ENCODE measurements at places on chromosomes 2 and 18.

- DNase-seq = no peak
These were observed 302.5 kb downstream of the PIEZO2 start for GRCh38 chr18:10846657-10847407.

GRCh38 chr2:69667805-69668382 is 24.4 kb upstream of the AAK1 start:
- DNase-seq = peak; percentile 28

DNA sequence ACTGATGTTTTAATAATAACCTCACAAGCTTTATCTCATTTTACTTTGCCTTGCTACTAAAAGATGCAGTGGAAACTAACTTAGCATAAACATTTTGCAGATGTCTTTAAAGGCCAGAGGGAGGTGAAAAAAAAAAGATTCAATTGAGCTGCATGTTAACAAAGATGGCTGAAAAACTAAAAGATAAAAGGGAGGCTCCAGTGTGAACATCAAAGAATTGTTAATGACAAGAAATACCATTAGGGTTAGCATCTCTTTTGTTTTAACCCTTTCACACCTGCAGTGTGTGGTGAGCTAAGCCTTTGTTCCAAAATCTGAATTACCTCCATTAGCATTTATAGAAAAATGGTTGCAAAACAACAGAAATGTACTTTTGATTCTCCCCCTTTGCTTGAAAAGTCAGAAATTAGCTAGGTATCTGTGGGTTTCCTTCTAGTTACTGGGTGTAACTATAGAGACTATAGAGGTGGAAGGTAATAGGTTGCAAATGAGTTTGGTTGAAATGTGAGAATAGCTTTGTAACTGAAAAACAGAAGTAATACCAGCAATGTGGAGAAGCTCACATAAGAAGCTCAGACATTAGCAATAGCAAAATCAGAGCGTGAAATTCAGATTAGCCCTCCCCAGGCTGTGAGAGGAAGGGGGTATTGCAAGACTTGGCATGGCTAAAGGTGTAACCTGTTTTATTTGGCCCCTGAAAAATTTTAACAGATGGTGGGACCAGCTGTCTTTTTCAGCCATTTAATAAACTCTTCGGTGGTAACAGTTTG is 34.8 kb upstream of the SP5 start:
- no peak for DNase-seq

DNA sequence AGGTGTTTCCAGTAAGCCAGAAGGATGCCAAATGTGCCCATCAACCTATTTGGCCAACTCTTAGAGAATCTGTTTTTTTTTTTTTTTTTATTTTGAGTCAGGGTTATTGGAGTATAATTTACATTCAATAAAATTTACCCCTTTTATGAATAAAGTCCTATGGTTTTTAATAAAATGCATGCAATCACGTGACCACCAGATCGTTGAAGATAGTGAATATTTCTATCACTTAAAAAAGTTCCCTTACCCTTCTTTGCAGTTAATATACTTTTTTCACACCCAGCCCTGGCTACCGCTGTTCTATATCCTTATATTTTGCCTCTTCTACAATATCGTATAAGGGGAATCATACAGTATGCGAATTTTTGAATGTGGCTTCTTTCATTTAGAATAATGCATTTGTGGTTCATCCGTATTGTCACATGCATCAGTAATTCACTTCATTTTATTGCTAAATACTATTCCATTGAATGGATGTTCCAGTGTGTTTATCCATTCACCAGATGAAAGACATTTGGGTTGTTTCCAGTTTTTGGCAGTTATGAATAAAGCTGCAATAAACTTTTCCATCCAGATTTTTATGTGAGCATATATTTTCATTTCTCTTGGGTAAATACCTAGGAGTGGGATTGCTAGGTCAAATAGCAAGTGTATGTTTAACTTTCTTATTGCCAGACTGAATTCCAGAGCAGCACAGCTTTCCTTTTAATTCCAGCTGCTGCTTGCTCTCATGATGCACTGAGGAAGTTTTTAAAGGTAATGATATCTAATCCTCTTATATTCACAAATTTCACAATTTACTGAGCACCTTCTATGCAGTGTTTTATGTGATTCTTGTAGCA is 156.3 kb upstream of the NT5C1B start:
- no peak for DNase-seq

DNA sequence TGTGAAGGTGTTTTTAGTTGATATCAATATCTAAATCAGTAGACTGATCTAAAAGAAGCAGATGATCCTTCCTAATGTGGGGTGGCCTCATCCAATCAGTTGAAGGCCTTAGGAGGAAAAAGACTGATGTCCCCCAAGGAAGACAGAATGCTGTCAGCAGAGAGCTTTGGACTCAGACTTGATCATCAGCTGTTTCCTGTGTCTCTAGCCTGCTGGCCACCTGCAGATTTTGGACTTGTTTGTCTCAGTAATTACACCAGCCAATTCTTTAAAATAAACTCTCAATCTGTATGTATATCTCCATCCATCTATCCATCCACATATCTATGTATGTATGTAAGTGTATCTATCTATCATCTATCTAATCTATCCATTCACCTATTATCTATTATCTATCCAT is 301.3 kb downstream of the LPIN1 start:
- no peak for DNase-seq

- no peak for DNase-seq
These were observed 165.2 kb upstream of the MYO3B start for GRCh38 chr2:170012773-170013172.

- peak; percentile 79 for DNase-seq
These were observed 3.2 kb downstream of the ID2 start for GRCh38 chr2:8684878-8685696.

- DNase-seq = no peak
These were observed 346.8 kb downstream of the ANAPC1 start for GRCh38 chr2:111537078-111537655.

DNA sequence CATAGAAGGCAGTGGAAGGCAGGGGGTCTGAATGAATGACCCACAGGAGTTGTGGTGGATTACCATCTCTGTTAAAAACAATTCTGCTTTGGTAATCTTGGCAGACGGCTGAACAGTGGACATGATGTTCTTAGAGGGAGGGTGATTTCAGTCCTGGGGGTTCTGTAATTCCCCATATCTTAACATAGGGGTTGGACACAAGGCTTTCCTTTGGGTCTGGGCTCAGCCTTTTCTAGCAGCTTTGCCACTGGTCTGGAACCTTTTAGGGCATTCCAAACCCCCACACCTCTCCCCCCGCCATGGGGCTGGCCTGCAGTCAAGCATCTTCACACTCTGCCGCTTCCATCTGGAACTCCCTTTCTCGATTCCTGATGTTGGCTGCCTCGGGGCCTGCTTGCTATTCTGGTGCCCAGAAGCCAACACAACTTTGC is 50.3 kb downstream of the RPL37A start:
- peak; percentile 95 for DNase-seq

GRCh38 chr2:221567231-221567760 is 4.8 kb downstream of the EPHA4 start:
- no peak for DNase-seq

DNA sequence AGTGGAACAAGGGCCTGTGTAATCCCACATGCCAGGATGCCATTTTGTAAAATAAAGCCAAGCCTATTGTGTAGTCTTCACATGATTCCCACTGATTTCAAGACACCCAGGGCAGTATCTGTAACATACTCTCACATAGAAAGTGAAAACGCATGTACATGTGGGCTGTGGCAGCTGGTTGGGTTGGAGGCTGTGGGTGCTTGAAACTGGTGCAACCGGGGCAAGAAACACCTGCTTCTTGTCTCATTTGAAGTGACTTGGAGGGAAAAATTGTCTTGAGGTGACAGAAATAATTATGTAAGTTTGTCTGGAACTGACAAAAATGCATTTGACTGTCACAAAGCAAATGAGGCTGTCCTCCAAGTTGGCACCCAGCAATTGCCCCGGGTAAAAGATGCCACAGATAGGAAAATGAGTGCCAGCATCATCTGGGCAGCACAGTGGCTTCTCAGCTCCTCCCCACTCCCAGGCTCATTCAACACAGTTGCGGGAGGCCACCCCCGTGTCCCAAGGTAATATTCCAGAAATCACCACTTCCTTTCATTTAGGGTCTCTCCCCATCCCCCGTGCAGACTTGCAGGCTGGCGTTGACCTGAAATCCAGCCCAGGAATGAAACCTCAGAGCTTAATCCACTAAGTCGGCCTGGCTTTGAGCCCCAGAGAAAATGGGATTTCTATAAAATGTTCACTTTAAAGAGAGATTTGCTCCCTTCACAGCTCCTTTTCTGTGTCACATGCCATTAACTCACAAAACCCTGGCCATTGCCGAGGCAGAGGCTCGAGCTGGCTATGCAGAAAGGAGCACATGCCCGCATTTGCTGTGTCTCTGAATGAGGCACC is 293.9 kb upstream of the PARD3B start:
- no peak for DNase-seq

- DNase-seq = no peak
These were observed 36.4 kb downstream of the MAP2 start for GRCh38 chr2:209460151-209460761.

DNA sequence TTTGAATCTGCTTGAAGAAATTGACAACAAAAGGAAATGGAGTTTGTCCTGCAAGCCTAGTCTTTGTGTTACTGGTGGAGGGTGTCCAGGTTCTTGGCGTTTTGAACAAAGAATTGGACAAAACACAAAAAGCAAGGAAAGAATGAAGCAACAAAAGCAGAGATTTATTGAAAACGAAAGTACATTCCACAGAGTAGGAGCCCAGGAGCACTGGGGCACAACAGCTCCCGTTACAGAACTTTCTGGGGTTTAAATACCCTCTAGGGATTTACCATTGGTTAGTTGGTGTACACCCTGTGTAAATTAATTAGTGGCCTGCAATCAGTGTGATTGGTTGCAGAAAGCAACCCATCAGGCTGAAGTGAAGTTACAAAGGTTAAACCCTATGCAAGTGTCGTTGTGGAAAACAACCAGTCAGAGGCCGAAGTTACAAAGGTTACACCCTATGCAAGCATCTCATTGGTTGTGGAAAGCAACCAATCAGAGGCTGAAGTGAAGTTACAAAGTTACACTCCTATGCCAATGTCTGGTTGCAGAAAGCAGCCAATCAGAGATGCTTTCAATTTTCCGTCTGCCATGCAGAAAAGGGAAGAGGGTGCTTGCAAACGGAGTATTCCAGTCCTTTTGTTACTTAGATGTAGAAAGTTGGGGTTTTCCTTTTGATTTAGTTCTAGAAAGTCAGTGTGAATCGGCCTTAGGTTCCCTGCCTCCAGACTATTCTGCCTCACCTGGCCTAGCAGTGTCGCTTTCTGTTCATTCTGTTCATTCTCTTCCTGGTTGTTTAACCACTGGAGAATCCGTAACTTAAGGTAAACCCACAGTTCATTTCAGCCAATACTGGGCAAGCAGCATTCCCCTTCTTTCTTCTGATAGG is 47.6 kb upstream of the PTH2R start:
- no peak for DNase-seq

DNA sequence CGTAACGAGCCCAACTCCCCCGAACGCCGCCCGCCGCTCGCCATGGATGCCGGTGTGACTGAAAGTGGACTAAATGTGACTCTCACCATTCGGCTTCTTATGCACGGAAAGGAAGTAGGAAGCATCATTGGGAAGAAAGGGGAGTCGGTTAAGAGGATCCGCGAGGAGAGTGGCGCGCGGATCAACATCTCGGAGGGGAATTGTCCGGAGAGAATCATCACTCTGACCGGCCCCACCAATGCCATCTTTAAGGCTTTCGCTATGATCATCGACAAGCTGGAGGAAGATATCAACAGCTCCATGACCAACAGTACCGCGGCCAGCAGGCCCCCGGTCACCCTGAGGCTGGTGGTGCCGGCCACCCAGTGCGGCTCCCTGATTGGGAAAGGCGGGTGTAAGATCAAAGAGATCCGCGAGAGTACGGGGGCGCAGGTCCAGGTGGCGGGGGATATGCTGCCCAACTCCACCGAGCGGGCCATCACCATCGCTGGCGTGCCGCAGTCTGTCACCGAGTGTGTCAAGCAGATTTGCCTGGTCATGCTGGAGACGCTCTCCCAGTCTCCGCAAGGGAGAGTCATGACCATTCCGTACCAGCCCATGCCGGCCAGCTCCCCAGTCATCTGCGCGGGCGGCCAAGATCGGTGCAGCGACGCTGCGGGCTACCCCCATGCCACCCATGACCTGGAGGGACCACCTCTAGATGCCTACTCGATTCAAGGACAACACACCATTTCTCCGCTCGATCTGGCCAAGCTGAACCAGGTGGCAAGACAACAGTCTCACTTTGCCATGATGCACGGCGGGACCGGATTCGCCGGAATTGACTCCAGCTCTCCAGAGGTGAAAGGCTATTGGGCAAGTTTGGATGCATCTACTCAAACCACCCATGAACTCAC is 673 bp downstream of the PCBP1 start:
- peak; percentile 47 for DNase-seq

GRCh38 chr2:237625777-237626176 is 1.6 kb upstream of the LRRFIP1 start:
- DNase-seq = no peak

DNA sequence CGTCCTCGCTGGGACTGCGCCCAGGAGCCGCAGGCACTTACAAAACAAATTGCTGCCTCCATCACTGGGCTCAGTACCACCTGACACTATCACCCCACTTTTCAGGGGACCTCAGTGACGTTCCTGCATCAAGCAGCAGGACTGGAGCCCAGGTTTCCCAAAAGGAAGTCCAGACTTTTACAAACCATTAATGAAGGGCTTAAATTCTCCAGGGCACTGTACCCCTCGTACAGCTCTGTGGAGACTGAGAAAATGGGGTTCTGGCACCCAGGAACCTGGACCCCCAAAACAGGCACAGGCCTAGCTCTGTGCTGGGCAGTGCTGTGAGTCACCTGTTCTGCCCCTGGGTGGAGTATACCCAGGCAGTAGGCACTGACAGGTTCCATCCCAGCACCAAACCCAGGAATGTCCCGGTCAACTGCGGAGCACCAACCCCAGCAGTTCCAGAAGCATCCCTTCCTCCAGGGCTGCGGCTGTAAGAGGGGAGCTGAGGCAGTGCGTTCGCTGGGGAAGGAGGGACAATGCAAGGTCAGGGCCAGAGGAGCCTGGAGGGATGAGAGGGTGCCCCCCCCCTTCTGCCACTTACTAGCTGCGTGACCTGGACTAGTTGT is 24.6 kb upstream of the NOTO start:
- peak; percentile 6 for DNase-seq

- DNase-seq = no peak
These were observed 11.6 kb upstream of the RBMS1 start for GRCh38 chr2:160505256-160505655.

GRCh38 chr2:33246432-33246831 is 230.0 kb upstream of the RASGRP3 start:
- DNase-seq = peak; percentile 16

DNA sequence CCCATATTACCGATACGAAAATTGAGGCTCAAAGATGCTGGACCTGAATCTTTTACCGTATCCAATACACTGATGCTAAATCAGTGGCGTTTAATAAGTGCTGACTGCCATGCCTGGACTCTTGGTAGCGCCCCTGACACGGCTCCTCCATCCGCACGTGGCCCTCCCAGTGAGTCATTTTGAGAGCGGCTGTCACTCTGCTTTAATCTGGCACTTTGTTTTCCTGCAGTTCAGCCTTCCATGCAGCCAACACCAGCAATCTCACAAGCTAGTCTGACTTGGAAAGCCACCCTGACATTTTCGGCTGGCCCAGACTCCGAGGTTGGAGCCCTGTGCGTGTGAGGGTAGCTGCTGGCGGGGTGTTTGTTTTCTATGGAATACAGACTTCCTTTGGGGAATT is 155.1 kb upstream of the LMAN1 start:
- DNase-seq = peak; percentile 74

- no peak for DNase-seq
These were observed 4.5 kb downstream of the SCYGR3 start for GRCh38 chr2:227610123-227610522.
